Naive thymus-derived CD4-positive, alpha-beta T cell (primary cell): ENCODE measurements at places on chromosomes 6 and 20. TPM values are rescaled to one million over a fixed set of nuclear protein-coding genes. Genes with fewer than 3 reads are reported as not detected.

CDSN gene
- total RNA-seq, result not detected

KIAA0408 gene
- total RNA-seq, result 0.85 TPM

- no peak for DNase-seq
These were observed 26.8 kb downstream of the SUN5 start for GRCh38 chr20:32977281-32978008.

GRCh38 chr6:21438986-21439352 is 154.6 kb upstream of the SOX4 start:
- DNase-seq, result no peak

DNA sequence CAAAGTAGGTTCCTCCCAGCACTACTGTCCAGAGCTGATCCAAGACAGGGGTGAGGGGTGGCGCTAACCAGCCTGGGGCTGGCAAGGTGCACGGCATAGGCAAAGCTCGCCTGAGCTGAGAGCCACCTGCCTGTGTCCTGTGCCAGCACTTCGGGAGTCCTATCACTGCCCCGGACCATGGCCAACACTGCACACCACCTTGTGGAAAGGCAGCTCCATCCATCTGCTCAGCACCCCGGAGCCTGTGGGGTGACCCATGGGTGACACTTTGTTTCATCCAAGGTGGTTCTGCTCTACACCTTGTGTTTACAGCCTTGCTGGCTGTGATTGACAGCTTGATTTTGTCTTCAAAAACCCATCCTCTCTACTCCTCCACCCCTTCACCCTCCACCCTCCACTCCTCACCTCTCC is 32.9 kb upstream of the GATA5 start:
- DNase-seq, result no peak

DNA sequence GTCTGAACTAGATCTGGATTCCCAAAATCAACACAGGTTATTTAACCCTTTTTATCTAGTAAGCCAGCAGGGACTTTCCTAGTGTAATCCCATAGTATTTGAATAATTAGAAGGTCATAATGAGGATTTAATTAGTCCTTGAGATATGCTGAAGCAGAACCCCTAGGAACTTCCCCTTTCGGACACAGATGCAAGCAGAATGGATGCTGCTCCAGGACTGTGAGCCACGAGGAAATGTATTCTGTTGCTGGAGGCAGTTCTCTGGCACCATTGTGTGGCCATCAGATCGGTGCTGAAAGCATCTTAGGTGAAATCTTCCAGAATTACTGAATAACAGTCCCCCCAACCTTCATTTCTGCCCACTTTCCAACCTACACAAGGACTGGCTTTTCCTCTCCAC is 206.9 kb downstream of the TMEM242 start:
- DNase-seq, result no peak
